GM23338 (cell line): ENCODE measurements at places on chromosomes 16 and 17. TPM values are rescaled to one million over a fixed set of nuclear protein-coding genes. Genes with fewer than 3 reads are reported as not detected.

Gene ZP2
- 0.16 TPM in 1 of 2 replicates, not detected in the other for total RNA-seq

Gene ABCC11
- 0.12 TPM in 1 of 2 replicates, not detected in the other for total RNA-seq

Gene NAGS
- 7.2 and 7.7 TPM in 2 replicates for total RNA-seq

Gene ITGB4
- 9.7 and 10.3 TPM in 2 replicates for total RNA-seq

Gene FBXW10
- 0.07 TPM in 1 of 2 replicates, not detected in the other for total RNA-seq

Gene TIMP2
- total RNA-seq = 22.5 and 24.4 TPM in 2 replicates

Gene DCTPP1
- 46.1 and 54.1 TPM in 2 replicates for total RNA-seq

Gene CCL18
- total RNA-seq = not detected in 2 replicates

Gene GNG13
- total RNA-seq = not detected in 2 replicates

Gene FAM20A
- total RNA-seq = 1.4 and 1.6 TPM in 2 replicates

Gene MAP2K3
- 30.6 and 31.7 TPM in 2 replicates for total RNA-seq
